Skeletal muscle tissue (tissue), 5 donors: ENCODE measurements at places on chromosomes 11 and 22. TPM values are rescaled to one million over a fixed set of nuclear protein-coding genes. Genes with fewer than 3 reads are reported as not detected.

CBX7 gene
- 4.7 TPM for total RNA-seq

ZNRF3 gene
- total RNA-seq = 7.3 TPM

OR5AR1 gene
- total RNA-seq = not detected

PANX2 gene
- total RNA-seq = not detected

TMEM45B gene
- total RNA-seq = not detected

SERHL2 gene
- 2.6 TPM for total RNA-seq

XKR3 gene
- not detected for total RNA-seq

CRYBB2 gene
- total RNA-seq = not detected

OR5B12 gene
- not detected for total RNA-seq

TESMIN gene
- total RNA-seq = not detected
